ENCODE measurements at places on chromosomes 3 and 15.

DNA sequence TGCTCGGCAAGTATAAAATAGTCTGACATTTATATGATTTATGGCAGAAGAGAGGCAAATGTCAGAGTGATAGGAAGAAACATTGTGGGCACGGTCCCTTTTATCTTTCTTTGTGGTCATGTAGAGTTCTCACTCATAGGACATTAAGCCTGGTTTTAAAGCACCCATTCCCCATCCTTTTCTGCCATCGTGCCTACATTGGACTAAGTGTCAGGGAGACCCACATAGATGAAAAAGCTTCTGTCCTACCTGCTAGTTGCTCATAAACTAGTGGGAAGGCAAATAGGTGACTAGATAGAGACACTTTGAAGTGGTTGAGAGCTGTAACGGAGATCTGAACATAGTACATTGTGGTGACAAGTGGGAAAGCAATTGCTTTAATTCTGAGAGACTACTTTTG is 155.7 kb downstream of the B3GALNT1 start:
- DNase-seq = no peak

GRCh38 chr3:58214484-58215316 is 3.9 kb upstream of the DNASE1L3 start:
- DNase-seq = peak; percentile 26

DNA sequence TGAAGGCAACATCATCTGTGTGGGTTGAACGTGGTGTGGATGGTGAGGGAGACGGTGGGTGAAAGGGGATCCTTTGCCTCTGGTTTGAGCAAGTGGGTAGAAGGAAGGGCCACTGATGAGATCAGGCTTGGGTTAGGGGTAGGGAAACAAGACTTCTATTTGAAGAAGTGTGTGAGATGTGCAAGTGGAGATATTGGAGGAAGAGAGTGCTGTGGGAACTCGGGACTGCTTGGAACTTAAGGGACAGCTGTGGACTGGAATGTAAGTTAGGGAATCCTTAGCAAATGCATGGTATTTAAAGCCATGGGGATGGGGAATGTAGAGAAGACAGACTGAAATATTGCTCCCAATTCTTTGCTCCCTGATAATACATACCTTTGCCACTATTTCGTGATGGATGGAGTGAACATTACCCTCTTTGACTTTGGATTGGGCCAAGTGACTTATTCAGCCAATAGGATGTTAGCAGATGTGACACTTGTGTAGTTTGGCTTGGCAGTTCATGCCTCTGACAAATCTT is 30.2 kb upstream of the AMOTL2 start:
- DNase-seq = no peak

DNA sequence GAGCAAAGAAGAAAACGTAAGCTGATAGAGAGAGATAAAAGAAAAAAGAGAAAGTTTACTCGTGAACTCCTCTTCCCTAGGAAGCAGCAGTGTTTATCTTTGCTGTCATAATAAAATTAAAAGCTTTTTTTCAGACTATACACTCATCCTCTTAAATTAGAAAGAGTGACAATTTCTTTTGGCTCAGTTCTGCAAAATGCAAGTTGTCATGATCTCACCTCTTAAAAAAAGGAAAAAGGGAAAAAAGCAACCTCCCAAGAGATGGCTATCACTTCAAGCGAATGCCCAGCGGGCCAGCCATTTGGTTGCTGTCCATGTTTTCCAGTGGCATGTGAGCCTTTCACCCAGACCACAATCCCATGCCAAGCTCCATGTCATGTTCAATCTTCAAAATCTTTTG is 7.0 kb upstream of the THBS1 start:
- no peak for DNase-seq

DNA sequence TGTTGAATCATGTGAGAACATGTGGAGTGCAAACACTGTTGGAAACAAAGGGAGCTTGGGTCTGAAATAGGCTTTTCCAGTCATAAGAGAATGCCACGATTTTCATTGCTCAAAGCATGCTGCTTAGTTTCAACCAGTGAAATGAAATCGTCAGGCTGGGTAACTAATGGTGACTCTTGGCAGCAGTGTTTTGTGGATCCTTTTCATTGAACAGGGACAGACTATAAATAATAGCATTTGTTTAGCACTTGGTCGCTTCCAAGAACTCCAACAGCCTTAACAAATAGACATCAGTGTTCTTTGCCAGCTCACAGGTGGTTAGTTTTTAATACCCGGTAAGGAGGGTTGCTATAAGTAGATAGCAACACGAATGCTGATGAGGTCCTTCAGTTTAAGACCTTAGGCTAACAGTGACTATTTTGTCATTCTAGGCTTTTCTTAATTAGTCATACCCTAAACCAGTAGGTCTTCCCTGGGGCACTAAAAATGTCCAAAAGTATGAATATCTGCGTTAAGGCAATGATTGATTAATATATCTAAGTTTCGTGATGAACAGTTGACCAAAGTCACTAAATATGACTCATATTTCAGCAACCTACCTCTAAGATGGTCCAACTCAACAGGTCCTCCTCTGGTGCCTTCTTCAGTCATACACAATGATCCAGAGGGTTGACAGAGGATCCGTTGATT is 15.8 kb downstream of the TP63 start:
- DNase-seq = no peak

DNA sequence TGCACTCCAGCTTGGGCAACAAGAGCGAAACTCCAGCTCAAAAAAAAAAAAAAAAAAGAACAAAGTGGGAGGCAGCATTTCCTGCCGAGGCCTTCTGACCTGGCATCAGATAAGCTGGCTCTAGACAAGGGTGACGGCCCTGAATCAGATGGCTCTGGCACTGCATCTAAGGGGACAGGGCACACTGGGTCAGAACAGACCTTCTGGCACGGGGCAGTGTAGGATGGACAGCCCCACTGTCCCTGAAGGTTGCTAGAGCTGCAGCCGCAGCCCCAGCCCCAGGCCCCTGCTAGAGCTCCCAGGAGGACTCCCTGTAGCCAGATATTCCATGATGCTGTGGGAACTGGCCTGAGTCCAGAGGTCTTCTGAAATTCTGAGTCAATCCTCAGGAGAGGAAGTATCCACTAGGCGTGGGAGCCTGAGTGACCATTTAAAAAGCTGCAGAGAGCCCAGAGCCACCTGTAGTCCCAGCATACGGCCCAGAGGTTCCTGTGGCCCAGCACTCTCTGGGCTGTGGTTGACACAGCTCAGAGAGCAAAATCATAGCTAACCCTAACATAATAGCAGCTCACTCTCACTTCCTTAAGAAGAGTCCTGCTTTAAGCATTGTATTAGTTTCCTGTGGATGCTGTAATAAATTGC is 69.2 kb upstream of the MFGE8 start:
- DNase-seq = no peak

GRCh38 chr3:35785234-35785888 is 146.0 kb downstream of the ARPP21 start:
- no peak for DNase-seq

GRCh38 chr15:71180986-71181853 is 65.9 kb downstream of the THSD4 start:
- DNase-seq = no peak
